Upper lobe of right lung (tissue), 1 donor: ENCODE measurements at places on chromosomes 2 and 18.

GRCh38 chr18:74512321-74513053 is 16.3 kb downstream of the CNDP2 start:
- DNase-seq = no peak

GRCh38 chr2:84959095-84959565 is 11.8 kb upstream of the KCMF1 start:
- DNase-seq = no peak

DNA sequence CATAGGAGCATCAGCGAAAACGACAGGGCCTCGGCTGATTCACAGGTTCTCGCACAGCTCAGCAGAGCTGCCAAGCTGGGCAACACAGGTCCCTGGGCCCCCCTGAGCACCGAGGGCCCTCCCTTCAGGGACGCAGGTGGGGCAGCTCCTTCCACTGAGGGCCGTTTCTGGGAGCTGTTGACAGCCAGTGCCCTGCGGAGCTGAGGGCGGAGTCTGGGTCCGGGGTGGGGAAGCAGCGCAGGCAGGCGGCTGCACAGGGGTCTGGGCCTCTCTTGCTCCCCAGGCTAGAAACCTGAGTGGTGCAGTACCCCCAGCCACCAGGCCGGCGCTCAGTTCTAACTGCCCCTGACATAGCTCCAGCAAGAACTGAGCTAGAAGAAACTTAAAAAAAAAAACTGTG is 65.7 kb downstream of the PXDN start:
- no peak for DNase-seq

DNA sequence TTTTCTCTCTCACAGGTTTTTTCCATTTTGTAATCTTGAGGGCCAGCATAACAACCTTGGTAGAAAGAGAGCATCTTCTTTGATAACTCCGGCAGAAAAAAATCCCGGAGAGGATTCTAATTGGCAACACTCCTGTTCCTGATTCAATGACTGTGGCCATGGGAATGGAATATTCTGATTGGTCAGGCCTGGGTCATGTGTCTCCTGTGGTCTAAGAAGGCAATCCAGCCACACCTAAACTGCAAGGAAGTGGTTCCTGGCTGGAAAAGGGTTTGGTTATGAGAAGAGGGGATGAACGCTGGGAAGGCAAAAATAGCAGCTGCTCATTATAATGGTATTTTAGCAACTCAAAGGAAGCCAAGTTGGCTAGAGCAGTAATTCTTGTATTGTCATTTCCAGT is 24.8 kb upstream of the ZNF638 start:
- no peak for DNase-seq

DNA sequence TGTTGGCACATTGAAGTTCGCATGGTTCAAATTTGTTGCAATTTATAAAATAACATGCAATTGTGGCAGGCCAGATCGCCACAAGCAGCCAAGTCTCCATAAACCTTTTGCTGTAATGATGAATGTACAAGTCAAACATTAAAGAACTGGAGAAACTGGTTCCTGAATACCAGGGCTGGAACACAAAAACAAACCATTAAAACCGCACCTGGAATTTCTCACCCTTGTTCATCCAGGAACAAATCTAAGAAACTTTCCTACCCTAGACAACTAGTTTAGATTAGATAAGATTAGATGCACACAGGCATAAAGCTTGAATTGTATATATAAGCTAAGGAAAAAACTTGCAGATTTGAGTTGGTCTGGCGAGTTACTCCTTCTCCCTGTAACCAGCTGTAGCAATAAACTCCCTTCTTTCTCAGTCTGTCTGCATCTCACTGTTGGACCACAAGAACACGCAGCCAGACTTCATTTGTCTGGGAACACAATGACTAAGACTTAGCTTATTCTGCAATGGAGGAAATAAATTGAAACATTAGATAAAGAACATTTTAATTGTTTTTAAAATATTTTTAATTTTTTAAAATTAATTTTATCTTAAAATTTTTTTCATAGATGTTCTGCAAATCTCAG is 1835.5 kb upstream of the LRRTM1 start:
- DNase-seq = no peak

DNA sequence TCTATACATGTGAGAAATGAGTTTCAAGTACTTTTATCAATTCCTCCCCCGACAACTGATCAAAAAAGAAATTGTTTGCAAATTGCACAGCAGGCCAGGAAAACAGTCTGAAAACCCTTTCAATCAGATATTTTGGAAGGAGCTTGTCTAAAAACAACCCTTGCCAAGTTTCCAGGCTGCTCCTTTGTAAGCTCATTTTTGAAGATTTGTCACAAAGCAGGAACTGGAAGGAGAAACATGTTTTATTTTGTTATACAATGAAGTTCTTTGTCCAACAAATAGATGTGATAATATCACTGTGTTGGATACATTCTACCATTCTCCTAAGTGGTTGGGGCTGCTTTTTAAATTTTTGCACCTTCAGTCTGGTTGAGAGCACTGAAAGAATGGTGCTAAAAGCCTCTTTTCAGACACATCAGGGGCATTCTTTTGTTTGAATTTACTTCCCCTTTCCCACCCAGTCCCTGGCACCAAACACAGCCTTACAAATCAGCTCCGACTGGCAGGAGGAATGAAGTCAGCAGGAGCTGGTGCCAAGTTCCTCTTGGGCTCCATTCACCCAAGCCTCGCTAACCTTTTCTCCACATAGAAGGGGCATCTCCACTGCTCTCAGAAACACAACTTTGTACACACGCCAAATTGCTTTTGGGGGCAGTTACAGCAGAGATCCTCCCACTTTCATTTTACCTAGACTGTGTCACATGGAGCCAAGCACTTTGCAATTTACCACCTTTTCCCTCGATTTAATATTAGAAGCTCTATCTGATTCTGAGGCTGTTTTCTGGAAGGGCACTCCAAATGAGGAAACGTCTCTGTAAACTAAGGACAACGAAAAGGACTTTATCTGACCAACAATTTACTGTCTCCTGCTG is 88.0 kb downstream of the C1D start:
- DNase-seq = no peak

GRCh38 chr2:58932801-58933200 is 691.7 kb upstream of the FANCL start:
- no peak for DNase-seq

- no peak for DNase-seq
Observed at GRCh38 chr2:196431076-196431475, 208.4 kb upstream of the CCDC150 start.

DNA sequence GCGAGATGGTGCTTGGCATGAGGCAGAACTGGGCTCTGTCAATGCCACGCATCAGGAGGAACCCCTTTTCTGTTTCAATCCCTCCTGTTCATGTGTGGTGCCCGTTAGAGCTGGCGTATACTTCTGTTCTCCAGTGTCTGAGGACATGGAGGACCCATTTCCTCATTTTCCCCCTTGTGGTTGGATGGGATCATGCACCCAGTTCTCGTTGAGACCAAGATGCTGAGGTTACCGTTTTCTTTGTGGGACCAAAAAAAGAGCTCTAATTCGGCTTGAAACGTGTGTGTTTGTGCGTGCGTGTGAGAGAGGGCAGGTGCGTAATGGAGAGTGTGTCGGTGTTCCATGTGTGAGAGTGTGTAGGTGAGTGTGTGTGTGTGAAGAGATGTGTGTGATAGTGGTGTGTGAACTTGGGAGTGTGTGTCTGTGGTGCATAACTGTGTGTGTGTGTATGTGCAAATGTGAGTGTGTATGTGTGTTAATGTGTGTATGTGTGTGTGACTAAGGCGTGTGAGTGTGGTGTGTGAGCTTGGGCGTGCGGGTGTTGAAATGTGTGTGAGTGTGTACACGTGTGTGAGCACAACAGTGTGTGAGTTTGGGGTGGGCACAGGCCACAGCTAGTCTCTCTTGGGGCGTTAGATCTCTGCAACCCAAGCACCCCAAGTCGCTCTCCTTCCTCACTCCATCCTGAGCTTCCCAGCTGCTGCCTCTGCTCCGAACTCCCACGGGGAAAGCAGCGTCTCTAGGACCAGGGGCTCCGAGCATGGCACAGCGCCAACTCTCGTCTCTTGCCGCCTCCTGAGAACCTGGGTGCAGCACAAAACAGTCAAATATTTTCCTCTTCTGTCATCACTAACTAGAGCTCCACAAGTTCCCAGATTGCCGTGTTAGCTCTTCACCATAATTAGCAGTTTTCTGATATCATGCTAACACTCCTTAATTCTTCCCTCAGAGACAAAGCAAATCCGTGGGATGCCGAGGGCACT is 75.8 kb downstream of the LONRF2 start:
- DNase-seq = no peak

DNA sequence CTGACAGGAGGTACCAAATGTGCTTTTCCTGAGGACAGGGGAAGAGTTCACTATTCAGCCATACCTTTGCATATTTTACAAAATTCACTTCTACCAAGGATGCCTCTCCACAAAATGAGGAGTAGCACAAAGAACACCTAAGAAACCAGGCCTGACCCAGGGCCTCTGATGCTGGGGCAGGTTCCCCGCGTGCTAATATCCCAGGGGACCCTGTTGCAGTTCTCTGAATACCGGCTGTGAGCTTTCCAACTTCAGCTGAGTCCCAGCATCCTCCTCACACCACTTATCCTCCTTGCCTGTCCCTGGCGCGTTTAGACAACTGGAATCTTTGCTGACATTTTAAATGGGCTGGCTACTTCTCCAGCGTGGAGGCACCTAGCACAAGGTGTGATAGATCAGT is 142.3 kb downstream of the BCL2 start:
- no peak for DNase-seq

- no peak for DNase-seq
Observed at GRCh38 chr2:54419855-54420523, 36.1 kb upstream of the SPTBN1 start.

- DNase-seq = no peak
Observed at GRCh38 chr2:98295721-98296414, 50.4 kb upstream of the CNGA3 start.
